Hematopoietic multipotent progenitor cell treated with erythropoietin and hydrocortisone succinate and interleukin-3 and kit ligand, for 4 days (in vitro differentiated cells): ENCODE measurements at places on chromosomes 12 and 14.

DNA sequence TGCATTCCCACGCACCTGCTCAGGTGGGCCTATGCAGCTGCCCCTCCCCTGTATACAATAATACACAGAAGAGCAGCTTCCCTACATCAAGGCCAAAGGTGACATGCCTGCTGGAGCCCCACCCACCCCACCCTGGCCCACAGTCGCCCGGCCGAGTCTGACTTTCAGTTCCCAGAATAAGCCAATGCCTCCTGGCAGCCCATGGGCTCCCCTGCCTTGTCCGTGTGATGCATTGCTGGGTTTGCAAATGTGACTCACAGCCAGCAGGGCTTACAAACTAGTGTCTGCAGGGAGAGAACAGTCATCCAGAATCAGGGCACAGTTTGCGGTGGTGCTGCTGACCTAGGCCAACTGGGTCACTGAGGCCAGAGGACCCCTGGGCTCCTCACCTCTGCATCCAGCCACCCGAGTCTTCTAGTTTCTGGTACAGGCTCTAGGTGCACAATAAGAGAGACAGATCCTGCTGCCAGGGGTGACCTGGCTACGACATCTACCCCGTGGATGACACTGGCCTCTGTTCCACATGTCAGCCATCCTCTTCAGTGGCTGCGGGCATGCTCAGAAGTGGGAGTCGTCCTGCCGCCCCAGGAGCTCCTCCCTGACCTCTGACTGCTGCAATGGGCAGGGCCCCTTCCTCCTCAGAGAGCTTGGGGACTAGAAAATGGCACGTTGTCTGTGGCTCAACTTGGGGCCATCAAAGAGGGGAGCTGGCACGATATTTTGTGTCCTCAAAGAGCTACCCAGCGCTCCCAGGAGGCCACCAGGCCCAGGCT, 84.5 kb downstream of the CHGA start:
- no peak for DNase-seq

- DNase-seq: no peak
Observed at GRCh38 chr12:8154526-8154925, 2.3 kb upstream of the ZNF705A start.

DNA sequence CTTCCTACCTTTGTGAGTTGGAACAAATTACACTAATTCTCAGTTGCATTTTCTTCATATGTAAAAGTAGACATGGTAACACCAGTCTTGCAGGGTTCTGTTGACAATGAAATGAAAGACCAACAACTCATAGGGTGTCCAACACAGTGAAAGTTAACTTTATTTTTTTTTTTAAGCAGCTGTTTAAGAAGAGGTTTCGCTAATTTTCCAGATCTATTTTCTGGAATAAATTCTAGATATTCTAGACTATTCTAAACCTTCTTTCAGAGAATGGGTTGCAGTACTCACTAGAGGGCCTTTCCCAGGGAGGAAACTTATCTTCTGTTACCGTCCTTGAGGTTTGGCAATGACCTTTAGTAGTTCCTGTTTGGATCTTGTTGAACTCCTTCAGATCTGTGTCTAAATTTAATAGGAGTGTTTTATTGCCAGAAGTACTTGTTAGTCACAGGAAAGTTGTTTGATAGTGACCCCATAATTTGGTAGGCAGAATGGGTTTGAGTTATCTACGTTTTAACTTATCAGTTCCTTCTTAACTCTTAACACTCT, 2.8 kb upstream of the ART4 start:
- DNase-seq: peak; percentile 67

DNA sequence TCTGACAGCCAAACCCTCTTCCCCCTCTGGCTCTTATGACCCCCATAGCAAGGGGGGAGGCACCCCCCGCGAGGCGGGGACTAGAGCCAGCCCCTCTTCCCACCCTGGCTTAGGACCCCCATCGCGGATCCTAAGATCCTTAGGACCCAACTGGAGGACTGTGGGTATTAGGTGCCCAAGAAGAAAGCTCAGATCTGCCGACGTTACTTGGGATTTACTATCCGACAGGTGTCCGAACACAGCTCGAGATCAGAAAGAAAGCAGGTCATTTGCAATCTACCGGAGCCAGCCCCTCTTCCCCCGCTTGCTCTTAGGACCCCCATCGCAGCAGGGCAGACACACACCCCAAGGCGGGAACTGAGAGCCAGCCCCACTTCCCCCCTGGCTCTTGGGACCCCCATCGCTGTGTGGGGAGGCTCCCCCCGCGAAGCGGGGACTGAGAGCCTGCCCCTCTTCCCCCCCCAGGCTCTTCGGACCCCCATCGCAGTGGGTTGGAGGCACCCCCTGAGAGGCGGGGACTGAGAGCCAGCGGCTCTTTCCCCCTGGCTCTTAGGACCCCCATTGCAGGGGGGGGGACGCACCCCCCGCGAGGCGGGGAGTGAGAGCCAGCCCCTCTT, 46.8 kb downstream of the DDX11 start:
- DNase-seq: no peak

DNA sequence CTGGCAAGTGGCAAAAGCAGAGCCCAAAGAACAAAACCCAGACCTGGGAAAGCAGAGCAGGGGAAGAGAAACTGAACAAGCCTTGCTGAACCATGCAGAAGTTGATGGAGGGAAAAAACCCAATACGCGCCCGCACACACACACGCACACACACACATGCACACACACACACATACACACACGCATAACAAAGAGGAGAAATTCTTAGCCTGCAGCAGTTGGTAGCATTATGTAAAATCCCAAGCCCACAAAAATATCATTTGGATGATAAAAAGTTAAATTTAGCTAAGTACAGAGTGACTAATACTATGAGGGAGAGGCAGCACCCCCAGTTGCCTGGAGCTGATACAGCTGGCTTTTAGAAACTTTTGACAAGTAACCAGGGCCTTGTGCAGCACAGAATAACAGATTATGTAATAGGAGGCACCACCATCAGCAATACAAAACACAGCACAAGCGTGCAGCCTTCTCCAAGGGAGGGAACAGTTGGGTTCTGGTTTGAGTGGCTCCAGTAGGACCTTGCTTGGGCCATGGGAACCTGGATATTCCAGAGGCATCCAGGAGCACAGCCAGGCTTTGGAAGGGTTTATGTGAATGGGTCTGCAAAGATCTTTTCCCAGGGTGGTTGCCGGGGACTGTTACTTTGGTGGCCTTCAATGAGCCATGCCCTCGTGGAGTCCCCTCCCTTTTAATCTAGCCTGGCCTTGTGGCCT, 35.3 kb downstream of the PITPNM2 start:
- DNase-seq: peak; percentile 72

- peak; percentile 11 for DNase-seq
Observed at GRCh38 chr14:58296726-58297125, 1.6 kb upstream of the ARID4A start.

DNA sequence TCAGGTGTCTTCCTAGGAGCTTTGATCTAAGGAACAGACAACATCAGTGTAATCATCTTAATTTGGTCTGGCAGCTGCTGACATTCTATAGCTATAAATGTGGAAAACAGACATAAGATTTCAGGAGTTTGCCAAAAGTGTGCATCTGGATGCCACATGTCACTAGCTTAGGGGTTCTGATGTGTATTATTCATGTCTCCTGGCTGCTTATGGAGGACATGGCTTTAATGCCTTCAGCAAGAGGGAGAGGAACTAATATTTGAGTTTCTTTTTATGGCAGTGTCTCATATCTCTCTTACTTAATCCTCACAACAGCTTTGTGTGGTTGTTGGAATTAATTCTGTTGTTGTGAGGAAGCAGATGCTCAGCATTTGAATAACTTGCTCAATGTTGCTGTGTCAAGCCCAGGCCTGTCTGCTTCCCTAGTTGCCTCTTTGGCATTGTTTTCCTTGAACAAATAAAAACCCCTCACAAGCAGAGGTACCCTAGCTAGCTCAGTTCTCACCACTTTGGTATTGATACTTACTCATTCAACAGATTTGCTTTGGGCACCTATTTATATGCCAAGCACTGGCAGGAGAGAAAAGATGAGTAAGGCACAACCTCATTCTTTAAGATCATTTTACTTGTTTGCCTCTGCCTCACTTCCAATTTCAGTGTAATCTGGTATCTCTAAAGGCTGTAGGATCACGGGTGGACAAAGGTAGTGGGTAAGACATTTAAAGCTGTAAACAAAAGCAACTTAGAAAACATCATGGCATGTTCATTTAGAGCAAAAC, 39.8 kb upstream of the EID3 start:
- peak; percentile 67 for DNase-seq

DNA sequence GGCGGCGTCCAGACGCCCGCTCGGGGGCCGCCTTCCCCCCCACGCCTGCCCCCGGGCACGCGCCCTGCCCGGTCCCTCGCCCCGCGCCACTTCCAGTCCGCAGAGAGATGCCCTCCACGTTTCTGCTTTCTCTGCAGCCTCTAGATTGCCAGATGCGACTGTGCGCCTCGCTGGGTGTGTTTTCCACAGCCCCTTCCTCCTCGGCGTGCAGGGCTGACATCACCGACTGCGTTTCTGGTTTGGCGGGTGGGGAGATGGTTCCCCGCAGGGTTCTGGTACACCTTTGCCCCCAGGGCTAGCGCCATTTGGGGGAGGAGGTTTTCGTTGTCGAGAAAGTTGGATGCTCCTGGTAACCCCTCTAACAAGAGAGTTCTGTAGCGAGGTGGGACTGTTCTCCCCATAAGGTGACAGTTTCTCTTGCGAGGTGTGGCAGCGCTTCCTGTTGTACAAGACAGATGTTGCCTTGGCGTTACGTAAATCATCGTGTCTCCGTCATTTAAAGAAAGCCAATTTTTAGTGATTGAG, 1.5 kb downstream of the CALM1 start:
- DNase-seq: peak; percentile 77

DNA sequence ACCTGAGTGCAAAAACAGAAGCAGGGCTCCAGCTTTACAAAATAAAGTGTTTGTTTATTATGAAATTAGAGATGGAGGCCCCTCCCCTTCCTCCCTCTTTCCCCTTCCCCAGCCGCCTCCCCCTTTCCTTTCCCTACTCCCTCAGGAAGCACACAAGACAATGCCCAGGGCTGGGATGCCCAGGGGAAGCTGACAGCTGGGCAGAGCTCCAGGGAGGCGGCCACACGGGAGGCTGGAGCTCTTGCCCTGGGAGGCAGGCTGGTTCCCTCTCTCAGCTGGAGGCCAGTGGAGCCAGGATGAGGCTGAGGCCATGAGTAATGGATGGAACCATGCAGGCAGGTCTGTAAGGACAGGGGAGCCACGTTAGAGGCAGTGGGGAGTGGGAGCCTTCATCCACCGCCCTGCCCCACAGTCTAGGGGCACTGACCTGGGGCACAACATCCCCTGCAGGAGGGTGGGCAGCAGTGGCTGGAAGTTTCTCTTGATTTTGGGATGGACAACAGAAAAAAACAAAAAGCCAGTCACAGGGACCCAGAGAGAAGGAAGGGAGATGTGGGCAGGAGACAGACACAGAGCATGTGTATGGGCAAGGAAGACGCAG, 5.1 kb downstream of the PSMB11 start:
- no peak for DNase-seq

DNA sequence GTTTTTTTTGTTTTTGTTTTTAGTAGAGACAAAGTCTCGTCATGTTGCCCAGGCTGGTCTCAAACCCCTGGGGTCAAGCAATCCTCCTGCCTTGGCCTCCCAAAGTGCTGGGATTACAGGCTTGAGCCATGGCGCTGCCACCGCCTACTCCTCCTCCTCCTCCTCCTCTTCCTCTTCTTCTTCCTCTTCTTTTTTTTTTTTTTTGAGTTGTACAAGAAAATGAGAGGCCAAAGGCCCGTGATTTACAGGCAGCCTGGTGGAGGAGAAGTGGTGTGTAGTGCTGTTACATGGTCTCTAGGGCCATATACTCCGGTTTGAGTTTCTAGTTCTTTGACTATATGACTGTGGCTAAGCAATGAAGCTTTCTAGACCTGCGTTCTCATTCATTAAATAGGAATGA, 29.6 kb upstream of the SPPL3 start:
- no peak for DNase-seq

- peak; percentile 64 for DNase-seq
Observed at GRCh38 chr12:79344855-79345847, 345.6 kb downstream of the PAWR start.

DNA sequence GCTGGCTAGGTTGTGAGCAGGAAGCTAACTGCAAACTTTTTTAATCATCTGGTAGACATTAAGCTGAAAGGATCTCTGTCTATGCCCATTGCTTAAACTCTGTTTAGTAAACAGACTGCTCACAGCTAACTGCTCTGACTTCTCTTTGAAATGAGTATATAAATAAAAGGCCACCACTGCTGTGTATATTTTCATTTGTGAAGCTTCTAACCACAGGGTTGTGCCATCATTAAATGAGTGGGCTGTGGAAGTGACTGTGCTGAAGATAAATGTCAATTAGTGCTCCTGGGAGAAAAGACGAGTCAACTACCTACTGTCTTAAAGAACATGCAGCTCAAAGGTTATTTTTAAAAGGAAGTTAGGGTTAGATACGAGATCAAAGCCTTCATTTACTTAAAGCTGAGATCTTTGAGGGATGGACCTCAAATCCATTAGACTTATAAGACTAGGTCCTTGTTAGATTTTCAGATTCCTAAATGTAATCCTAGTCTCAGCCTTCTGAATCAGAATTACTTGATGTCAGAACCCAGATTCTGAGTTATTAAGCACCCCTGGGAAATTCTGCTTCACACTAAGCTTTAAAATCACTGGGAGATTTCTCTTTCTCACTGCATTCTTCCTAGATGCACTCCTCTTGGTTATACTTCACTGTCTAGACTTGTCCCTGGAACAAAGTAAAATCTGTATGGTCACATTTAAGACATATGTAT, 213.1 kb upstream of the FLRT2 start:
- no peak for DNase-seq

GRCh38 chr14:44663136-44663535, 156.1 kb upstream of the FSCB start:
- peak; percentile 64 for DNase-seq

- no peak for DNase-seq
Observed at GRCh38 chr12:10170216-10170615, 1.7 kb downstream of the OLR1 start.

DNA sequence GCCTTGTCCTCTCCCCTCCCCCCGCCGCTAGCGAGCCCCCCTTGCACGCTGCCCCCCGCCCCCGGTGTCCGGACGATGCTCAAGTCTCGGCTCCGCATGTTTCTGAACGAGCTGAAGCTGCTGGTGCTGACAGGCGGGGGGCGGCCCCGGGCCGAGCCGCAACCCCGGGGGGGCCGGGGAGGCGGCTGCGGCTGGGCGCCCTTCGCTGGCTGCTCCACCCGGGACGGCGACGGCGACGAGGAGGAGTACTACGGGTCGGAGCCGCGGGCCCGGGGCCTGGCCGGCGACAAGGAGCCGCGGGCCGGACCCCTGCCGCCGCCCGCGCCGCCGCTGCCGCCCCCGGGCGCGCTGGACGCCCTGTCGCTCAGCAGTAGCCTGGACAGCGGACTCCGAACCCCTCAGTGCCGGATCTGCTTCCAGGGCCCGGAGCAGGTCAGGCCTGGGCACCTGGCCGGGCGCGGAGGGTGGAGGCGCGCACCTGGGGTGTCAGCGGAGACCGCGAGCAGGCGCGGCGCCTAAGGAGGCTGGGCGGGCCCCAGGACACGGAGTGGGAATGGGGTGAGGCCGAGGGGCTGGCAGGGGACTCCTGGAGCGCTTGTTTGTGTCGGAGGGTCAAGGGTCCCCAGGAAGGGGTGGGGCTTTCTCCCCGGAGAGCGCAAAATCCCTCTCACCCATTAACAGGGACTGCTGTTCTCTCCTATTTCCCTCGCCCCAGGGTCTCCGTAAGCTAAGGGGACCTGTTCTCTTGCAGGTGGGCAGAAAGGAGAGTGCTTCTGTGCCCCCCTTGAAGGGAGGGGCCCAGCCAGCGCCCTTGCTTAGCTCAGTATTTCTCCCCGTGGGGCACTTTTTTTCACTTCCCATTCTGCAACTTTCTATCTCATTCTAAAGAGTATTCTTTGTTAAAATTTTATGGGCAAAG, 810 bp downstream of the MARCHF9 start:
- peak; percentile 43 for DNase-seq

GRCh38 chr12:57813111-57813970, 5.2 kb downstream of the AVIL start:
- DNase-seq: no peak
